ENCODE measurements at places on chromosomes 12 and 14.
A peak's percentile ranks its signal among the peaks of the same experiment; 100 is the strongest.

GRCh38 chr12:90333939-90334338 is 621.0 kb downstream of the CCER1 start:
- DNase-seq: no peak

GRCh38 chr14:68701001-68701741 is 91.7 kb downstream of the ZFP36L1 start:
- DNase-seq: no peak

DNA sequence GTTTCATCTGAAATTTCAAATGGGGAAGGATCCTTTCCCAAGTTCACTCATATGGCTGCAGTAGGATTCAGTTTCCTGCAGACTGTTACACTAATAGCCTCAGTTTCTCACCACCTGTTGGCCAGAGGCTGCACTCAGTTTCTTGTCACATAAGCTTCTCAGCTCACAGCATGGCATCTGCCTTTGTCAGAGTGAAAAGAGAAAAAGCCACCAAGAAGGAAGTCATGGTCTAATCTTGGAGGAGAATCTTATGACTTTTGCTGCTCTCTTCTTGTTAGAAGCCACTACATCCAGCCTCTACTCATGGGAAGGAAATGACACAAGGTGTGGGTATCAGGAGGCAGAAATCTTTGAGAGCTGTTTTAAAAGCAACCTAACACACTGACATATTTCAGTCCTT is 39.4 kb upstream of the BTG1 start:
- no peak for DNase-seq

DNA sequence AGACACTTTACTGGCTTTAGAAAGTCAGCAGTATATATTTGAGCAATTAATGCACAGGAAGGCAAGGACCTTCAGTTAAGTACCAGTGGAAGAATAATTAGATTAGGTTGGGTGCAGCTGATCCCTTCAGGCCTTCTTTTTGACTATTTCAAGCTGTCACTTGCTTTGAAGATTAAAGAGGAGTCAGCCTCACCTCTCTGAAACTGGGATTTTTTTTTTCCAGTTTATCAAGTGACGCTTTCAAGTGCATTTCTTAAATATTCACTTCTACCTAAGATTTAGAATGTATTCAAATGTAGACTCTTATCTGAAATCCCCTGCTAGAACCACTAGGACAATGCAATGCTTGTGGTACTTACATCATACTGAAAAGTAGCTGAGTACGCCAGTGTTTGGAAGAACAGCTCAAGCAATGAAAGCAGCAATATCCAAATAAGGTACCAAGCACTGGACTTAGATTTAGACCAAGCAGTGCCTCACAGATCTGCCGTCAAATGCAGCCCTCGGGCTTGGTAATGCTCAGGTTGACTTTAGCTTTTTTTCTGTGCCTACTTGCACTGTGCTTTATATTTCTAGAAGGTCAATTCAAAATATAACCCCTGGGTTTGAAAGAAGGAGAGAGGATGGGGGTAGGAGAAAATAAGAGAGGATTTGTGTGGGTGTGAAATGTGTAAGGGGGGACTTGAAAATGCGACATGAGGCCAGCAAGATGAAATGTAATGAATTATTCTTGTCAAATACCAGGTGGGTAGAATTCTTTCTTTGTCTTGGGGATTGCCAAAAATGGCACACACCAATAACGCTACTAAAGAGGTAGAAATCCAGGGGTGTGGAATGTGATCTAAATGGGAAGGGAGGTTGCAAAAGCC is 3.7 kb upstream of the FERMT2 start:
- DNase-seq: no peak

DNA sequence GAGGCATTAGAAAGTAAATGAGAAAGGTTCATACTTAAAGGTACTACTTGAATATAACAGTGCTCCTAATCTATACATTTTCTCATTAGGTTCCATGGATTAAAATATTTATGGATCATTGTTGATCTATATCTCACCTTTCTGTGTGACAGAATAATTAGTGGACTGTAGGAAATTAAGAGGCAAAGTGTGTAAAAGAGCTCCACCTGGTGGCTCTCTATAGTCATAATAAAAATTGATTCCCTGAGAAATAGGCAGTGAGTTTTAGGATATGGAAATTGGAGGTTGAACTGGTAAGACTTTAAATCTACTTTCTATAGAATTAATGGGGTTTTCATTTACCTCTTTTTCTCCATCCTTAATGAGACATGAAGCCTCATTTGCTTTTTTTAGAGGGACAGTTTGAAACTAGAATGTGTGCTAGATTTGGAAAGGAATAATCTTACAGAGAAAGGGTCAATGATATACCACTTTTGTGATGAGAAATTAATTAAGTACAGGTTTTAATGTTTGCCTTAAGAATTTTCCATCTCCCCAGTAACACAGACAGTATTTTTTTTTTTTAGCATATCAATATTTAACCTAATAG is 11.8 kb upstream of the DERA start:
- DNase-seq: no peak

DNA sequence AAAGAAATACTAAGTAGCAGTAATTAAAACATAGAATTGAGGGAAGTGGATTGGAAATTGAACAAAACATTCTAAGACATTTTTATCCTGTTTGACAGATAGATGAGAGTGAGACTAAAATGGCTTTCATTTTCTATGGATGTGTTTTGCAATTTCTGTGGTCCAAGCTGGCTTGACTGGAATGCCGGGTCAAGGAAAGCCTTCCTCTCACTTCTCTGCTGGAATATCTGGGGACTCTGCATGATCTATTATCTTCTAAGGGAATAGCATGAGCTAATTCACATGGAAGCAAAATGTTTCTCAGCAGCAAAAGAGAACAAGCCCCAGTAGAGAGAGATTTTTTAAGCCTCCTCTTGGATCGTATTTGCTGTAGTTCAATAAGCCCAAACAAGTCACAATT is 407.9 kb upstream of the ATXN7L3B start:
- peak; percentile 4 for DNase-seq

GRCh38 chr14:100670017-100670752 is 56.5 kb upstream of the DLK1 start:
- no peak for DNase-seq

- no peak for DNase-seq
Observed at GRCh38 chr12:7019043-7019569, 830 bp upstream of the LPCAT3 start.

GRCh38 chr14:65243766-65244442 is 141.6 kb upstream of the MAX start:
- DNase-seq: no peak

DNA sequence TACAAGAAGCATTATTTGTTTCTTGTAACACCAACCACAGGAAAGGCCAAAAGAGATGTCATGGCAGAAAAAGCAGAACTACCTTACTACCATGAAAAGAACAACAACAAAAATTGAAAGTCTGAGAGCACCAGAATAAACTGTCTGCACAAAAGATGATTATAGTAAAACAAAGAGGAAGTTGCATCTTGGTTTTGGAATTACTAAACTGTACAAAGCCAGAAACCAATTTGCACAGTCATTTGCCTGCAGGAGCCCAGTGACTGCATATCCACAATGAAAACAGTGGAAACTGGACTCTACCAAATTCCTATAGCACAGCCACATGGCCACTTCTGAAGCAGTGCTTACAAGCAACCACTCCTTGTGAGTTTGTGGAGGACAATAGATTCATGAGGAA is 276.2 kb downstream of the SSPN start:
- DNase-seq: peak; percentile 11

DNA sequence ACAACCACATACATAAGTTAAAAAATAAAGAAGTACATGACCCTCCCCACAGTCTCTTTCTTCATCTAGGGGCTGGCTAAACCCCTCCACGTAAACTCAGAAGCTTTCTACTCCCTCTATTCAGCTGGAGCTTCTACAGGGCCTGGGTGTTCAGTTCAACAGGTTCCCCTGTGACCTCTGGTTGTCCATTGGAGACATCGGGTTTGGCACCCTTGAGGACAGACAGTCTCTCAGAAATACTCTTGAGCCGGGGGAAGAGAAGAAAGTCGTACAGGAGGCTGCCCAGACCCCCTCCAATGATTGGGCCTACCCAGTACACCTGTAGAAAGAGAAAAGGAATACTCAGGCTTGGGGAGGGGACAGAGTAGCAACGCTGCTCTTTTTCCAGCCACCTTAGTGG is 1.9 kb upstream of the TIMELESS start:
- DNase-seq: no peak

- peak; percentile 54 for DNase-seq
Observed at GRCh38 chr14:105537580-105538474, 11.4 kb downstream of the TMEM121 start.

- DNase-seq: no peak
Observed at GRCh38 chr12:41213648-41214047, 25.5 kb downstream of the PDZRN4 start.

GRCh38 chr12:68240079-68240478 is 13.3 kb downstream of the IL22 start:
- DNase-seq: no peak

- DNase-seq: peak; percentile 84
Observed at GRCh38 chr12:71661977-71662530, 1.6 kb downstream of the ZFC3H1 start.

GRCh38 chr14:50615056-50615455 is 53.0 kb downstream of the SAV1 start:
- DNase-seq: no peak

DNA sequence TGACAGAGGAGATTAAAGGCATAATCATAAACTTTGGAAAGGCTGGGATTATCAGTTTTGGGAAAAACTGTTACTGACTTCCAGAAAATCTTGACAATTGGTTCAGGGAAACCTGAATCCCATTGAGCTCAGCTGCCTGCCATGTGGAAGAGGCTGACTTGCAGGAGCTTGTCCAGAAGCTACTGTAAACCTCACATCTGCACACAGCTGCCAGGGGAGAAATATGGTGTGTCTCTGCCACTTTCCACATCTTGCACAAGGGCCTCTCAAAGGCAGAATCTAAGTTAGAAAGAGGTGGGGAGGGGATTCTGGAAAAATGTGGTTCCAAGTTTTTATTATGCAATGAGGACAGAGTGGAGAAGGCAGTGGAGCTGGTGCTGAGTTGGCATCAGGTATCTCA is 8.7 kb upstream of the BHLHE41 start:
- DNase-seq: no peak

- DNase-seq: no peak
Observed at GRCh38 chr12:14614704-14615121, 47.0 kb upstream of the PLBD1 start.

DNA sequence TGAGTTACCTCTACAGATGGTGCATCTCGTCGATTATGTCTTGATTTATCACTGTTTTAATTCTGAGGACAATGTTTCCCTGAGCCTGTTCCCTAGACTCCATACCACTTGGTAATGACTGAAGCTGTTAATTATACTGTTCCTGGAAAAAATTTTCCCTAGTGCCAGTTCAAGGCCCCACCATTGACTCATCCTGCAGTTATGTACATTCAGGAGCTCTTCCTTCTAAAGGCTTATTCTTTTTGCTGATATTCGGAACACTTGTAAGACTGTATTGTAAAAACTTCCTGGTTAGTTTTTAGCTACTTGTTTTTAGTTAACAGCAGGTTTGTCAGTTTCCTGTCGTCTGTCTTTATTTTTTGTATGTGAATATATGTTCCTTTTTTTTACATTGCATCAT is 30.4 kb upstream of the PPP2R5E start:
- DNase-seq: peak; percentile 38

GRCh38 chr12:114547636-114548035 is 136.3 kb downstream of the TBX3 start:
- no peak for DNase-seq

DNA sequence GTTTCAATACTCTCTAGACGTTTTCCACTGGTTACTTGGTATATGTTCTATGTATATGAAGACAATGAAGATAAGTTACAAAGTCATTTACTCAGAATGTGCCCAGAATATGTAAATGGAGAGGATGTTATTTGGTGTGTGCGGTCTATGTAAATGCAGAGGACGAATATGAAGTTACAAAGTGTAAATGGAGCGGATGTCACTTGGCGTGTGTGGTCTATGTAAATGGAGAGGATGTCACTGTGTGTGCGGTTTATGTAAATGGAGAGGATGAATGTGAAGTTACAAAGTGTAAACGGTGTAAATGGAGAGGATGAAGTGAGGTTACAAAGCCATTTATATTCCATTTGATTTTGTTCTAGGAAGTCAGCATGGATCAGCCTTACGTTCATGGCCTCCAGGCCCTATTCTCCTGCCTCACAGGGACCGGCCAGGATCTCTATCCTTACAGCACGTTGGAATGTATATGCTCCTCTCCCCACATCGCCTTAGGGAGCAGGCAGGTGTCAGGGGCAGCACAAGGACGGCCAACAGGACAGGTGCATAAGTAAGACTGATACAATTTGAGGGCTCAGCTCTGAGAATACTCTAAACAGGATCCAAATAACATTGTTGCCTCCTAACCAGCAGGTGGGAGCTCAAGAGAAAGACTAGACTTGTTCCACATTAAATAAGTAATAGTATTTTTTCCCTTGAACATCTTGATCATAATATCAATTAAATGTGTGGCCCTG is 42.4 kb downstream of the GLRX5 start:
- no peak for DNase-seq

- DNase-seq: no peak
Observed at GRCh38 chr14:38623661-38624060, 367.8 kb upstream of the CLEC14A start.

DNA sequence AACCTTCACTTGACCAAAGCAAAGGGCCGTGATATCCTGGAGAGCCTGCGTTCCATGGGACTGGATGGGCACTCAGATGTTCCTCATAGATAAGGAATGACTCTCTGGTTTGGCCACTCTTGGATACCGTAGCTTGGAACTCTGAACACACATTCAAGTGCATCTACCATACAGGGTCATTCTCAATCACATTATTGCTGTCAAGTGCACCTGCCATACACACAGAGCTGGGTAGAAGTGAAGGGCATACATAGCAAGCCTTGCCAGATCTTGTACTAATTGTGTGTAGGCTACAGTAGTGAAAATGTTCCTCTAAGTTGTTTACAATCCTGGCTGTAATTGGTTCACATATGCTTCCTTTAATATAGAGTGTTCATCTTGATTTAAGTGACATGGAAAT is 58.3 kb downstream of the PELI2 start:
- DNase-seq: no peak

- no peak for DNase-seq
Observed at GRCh38 chr12:115918763-115919162, 358.7 kb downstream of the MED13L start.

DNA sequence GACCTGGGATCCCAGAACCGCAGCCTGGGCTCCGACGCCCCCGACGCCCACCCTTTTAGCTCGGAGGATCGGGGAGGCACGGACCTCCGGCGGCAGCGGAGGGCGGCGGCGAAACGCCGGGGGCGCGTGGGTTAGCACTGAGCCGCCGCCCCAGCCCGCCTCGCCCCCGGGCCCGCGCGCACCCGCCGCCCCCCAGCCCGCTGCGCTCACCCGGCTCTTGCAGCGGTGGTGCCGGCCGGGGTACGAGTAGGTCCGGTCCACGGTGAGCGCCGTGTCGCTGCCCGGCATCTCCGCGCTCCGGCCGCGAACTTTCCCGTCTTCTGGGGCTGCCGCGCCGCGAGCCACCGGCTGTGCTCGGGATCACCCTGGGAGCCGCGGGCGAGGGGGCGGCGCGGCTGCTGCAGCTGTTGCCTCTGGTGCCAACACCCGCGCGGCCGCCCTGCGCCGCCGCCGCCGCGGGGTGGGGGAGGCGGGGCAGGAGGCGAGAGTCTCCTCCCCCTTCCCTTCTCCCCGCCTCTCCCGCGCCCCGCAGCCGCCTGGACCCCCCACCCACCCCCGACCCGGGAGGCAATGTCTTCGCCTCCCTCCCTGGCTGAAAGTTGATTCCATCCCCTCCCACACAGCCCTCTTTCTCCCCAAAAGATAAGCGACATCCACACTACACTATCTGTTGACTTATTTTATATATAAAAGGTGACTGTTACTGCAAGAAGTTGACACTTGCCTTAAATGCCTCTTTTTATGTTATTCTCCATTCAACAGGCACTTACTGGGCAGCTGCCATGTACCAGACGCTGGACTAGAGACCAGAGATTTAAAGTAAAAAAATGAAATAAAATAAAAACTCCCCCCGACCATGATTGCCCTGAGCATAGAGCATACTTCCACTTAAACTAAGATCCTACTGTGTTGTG is at the start of gene TMCC3:
TMCC3 (minus strand) TSS at position 415 of the 914 bp plus-strand sequence; CDS start at position 288, 127 bp downstream.
- DNase-seq: peak; percentile 88
